Left ventricle myocardium inferior (tissue), 1 donor: ENCODE measurements at places on chromosomes 3 and 15.

- DNase-seq = no peak
Observed at GRCh38 chr3:129822241-129822640, 71.3 kb downstream of the TMCC1 start.

DNA sequence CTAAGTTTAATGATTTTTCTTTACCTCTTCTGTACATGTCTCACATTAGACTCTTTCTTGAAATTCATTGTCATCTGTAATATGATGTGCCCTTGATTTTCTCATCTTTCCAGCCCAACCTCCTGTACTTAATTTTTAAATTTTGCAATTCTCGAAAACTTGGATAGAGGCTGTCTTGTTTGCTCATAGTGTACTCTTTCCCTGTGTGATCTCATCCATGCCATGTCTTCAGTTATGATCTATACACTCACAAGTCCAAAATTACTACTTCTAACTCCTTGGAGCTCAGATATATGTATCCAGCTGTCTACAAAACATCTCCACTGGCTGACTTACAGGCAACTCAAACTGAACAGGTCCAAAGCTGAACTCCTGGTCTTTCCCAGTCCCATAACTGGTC, 42.2 kb downstream of the CD200 start:
- no peak for DNase-seq

DNA sequence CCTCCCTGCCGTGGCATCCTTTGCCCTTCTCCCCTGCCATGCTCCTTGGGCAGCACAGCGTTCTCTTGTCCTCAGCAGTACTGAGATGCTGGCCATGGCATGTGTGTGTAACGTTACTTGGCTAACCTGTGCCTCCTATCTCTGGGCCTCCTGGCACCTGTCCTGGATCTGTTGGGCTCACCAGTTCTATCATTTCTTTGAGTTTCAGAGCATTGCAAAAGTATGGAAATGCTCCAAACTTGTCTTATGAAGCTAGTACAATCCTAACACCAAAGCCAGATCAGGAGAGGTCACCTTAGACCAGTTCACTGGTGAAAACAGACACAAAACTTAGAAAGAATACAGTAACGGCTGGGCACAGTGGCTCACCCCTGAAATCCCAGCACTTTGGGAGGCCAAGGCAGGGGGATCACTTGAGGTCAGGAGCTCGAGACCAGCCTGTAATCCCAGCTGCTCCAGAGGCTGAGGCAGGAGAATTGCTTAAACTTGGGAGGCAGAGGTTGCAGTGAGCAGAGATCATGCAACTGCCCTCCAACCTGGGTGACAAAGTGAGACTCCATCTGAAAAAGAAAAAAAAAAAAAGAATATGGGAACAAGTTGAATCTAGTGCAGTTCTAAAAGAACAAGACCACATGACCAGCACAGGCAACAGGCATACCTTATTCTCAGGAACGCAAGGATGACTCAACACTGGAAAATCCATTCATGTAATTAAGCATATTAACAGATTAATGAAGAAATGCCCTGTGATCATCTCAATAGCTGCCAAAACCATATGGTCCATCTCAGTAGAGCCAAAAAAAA, 62.4 kb upstream of the TRPM1 start:
- no peak for DNase-seq

GRCh38 chr15:99564221-99565048, 1.3 kb upstream of the MEF2A start:
- DNase-seq = no peak

GRCh38 chr3:46269556-46269955, 27.3 kb downstream of the CCR3 start:
- DNase-seq = no peak

- DNase-seq = no peak
Observed at GRCh38 chr3:127213381-127213918, 20.5 kb downstream of the PRR23E start.

DNA sequence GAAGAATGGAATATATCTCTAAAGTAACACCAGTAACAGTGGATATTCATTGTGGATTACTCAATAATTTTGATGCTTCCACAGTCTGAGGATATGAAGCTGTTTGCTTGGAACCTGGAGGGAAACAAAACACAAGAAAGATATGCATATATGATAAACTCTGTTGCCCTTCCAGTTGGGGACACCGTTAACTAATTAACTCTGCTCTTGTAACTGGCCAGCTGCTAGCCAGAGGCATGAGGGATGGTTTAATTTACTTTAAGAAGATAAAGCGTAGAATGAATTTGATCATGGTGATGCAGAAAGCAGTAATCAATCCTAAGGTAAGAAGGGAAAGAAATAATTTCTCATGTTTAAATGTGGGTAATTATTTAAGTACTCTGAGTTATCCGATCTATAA, 442.6 kb downstream of the NAALADL2 start:
- DNase-seq = no peak

DNA sequence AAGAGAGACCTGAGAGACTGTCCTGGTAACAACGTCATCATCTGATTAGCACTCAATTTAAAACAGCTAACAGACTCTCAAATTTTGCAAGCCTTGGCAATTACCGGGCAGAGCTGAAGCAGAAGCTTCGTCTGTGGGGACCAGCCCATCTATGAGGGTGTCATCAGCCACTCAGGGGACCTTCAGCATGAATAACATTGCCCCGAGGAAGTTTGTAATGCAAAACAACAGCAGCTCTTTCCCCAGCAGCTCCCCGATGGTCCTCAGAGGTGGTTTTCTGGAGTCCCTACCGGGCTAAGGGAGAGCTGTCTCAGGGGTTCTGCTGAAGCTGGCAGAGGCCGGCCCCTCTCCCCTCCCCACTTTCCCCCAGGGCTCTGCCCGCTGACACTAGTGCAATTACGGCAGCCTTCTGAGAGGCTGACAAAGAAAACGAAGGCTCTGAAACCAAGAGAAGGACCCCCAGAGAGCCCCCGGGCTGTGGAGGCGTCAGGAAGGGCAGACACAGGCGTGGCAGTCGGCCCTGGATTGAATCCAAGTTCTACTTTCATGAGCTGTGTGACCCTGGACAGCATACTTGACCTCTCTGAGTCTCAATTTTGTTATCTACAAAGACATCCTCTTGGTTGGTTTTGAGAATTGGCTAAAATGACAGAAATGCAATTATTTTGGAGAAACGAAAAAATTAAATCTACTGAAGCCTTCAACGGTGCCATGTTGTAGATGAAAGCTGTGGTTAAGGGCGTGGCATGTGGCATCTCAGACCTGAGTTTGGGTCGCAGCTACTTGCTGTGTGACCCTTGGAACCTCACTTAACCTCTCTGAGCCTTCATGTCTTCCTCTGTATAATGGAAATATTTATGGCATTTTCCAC, 102.1 kb upstream of the TLE3 start:
- DNase-seq = no peak

- peak; percentile 79 for DNase-seq
Observed at GRCh38 chr3:52056521-52056967, at the start of gene DUSP7. Gene DUSP7, minus strand, starts transcription at chr3:52056571. Its CDS starts 205 bp downstream, at chr3:52056366.

DNA sequence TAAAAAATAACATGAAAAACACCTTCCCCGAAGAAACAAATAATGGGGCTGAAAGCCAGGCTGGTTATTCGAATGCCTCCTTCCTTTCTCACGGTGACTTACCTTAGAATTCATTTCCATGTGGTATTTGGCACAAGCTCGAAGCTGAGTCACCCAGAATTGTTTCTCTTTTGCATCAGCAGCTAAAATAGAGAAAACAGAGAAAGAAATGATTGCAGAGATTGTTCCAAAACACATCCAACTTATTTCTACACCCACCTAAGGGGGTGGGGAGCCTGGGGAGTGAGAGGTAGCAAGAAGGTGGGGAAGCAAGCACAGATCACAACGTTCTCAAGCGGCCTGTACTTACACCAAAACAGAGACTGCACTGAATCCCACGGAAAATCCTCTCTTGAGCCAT, 104.7 kb downstream of the OSBPL10 start:
- no peak for DNase-seq

GRCh38 chr15:65824941-65825544, 33.0 kb upstream of the DENND4A start:
- DNase-seq = no peak

GRCh38 chr3:62375655-62376453, 2.5 kb upstream of the FEZF2 start:
- DNase-seq = no peak

DNA sequence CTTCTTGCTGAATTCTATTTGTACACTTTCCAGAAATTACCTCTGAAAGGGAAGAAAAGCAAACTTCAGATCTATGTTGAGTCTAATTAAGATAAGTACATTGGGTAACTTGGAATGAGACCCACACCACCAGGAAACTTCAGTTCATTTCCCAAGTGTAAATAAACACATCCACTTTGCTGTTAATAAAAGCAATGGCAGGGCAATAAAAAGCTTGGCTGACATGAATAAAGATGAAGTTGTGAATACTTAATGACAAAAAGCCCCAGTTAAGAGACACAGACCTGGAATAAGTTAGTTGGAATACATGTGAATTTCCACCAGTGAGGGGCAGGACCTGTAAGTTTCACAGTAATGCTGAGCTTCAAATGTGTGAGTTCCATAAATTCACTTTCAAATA, 83.3 kb downstream of the MEX3B start:
- DNase-seq = no peak

- no peak for DNase-seq
Observed at GRCh38 chr3:146739203-146739671, 134.1 kb upstream of the PLSCR5 start.

DNA sequence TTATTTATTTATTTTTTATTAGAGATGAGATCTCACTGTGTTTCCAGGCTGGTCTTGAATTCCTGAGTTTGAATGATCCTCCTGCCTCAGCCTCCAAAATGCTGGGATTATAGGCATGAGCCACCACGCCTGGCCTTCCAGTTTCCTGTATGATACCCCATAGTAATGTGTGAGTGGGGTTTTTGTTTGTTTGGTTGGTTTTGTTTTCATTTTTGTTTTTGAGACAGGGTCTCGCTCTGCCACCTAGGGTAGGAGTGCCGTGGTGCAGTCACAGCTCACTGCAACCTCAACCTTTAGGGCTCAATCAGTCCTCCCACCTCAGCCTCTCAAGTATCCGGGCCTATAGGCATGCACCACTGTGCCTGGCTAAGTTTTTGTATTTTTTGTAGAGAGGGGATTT, 30.9 kb downstream of the GOLM2 start:
- DNase-seq = no peak

GRCh38 chr3:144104186-144104585, 132.6 kb downstream of the DIPK2A start:
- no peak for DNase-seq

DNA sequence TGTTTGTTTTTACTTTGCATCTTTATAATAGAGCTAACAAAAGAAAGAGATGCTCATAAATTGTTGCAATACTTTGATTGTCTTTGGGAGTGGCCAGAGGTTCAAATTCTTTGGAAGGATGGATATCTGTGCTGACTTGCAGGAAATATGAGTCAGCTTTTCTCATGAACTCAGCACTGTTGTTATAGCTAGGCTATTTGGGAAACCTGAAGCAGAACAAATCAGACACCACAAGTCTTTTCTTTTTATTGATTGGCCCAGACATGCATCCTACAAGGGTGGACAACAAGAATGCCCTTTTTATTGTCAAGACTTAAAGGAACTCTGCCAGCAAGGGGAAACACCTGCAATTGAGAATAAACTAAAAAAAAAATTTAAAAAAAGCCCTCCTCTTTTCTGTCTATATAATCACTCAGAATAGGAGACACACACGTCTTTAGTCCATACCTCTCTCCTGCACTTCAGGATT, 4.6 kb upstream of the DENND4A start:
- DNase-seq = no peak

DNA sequence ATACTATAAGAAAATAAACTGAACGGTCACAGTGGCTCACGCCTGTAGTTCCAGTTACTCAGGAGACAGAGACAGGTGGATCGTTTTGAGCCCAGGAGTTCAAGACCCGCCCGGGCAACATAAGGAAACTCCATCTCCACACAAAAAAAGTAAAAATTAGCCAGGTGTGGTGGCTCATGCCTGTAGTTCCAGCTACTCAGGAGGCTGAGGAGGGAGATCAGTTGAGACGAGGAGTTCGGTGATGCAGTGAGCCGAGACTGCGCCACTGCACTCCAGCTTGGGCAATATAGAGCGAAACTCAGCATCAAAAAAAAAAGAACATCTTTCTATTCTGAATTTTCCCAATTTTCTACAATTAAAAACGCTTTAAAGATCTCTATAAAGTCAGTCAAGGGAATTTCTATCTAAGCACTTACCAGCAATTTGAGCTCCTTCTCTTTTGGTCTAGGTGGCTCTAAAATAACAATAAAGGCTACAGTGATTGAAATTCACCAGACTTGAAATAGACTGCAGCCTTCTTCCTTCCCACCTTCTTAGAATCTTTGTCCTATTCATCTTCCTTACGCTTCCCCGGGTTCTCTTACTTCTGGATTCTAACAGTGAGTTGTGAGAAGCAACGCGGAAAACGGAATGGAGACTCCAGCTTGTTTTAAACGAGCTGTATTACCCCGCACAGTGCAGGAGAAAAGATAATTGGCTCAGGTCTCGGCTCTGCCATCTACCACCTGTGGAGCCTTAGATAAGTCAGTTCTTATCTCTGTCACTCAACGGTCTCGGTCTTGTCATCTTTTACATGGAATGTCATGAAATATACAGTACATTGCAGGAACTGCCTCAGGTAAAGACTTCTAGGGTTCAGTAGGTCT, 812 bp upstream of the SEC62 start:
- no peak for DNase-seq

DNA sequence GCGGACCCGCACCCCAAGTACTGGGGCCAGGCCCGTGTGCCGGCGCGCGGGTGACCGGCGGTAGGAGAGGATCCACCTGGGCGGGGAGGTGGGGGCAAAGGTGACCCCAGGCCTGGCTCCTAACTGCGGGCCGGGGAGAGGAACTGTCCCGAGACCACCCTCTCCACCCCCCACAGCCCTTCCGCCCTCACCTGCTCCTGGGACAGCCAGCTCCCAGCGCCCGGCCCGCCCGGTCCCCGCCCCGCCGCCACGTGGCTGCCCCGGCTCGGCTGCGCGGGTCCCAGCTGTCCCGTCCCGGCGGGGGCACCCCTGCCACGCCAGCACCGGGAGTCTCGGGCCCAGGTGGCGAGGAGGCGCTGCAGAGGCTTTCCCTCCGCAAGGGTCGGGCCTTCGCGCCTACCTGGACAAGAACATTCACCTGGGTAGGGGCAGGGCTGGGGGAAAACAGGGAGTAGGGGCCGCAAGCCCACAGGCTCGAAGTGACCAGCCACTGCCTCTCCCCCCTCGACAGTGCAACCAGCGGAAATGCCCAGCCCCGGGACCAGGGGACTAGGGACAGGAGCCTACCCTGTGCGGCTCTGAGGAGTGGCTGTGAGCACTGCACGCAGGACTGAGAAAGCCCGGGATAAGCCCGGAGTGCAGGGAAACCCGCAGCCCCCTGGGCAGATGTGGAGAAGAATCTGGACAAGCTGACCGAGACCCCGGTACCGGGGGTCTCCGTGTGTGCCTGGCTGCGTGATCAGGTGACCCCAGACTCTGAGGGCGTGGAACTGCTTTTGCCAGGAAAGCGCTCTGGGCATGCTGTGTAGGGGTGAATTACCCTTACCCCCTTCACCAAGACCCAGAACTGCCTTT, at the start of gene SLC12A8:
TSS of gene SLC12A8 (minus strand) at position 240 of the 855 bp plus-strand sequence. CDS start 1,399 bp downstream, outside the sequence.
- no peak for DNase-seq

GRCh38 chr3:40923143-40923542, 276.2 kb upstream of the CTNNB1 start:
- no peak for DNase-seq

GRCh38 chr15:53196242-53196641, 406.1 kb upstream of the ONECUT1 start:
- DNase-seq = no peak
